Thoracic aorta endothelial cell (primary cell): ENCODE measurements at places on chromosomes 7 and 10. TPM values are rescaled to one million over a fixed set of nuclear protein-coding genes. Genes with fewer than 3 reads are reported as not detected.

Gene SRRT
- total RNA-seq = 56.6 and 59.0 TPM in 2 replicates

Gene JAZF1
- 9.8 and 11.1 TPM in 2 replicates for total RNA-seq

Gene NME8
- not detected in 2 replicates for total RNA-seq

Gene ABCB1
- total RNA-seq = 7.4 and 9.7 TPM in 2 replicates

Gene TRPV5
- not detected in 2 replicates for total RNA-seq

Gene SPDYE6
- not detected in 2 replicates for total RNA-seq

Gene FAM180A
- not detected in 2 replicates for total RNA-seq

Gene ODAD2
- 0.22 and 0.27 TPM in 2 replicates for total RNA-seq

Gene COL26A1
- not detected in 2 replicates for total RNA-seq

Gene AP1S1
- total RNA-seq = 96.4 and 116 TPM in 2 replicates

Gene ERVW-1
- total RNA-seq = not detected in 2 replicates

Gene SH2B2
- 0.93 and 1.0 TPM in 2 replicates for total RNA-seq

Gene RASSF4
- 3.7 and 5.6 TPM in 2 replicates for total RNA-seq

Gene RALA
- 133 and 154 TPM in 2 replicates for total RNA-seq

Gene TMEM225B
- total RNA-seq = 0.43 TPM in 1 of 2 replicates, not detected in the other

Gene ABLIM1
- 62.2 and 91.8 TPM in 2 replicates for total RNA-seq

Gene CAMK1D
- 1.5 and 1.6 TPM in 2 replicates for total RNA-seq
